NCI-H1092 (cell line): ENCODE measurements at places on chromosomes 5 and 9.
A peak's percentile ranks its signal among the peaks of the same experiment; 100 is the strongest.

GRCh38 chr9:76366275-76366674 lies 28.0 kb downstream of the RFK start:
- DNase-seq = peak; percentile 8

DNA sequence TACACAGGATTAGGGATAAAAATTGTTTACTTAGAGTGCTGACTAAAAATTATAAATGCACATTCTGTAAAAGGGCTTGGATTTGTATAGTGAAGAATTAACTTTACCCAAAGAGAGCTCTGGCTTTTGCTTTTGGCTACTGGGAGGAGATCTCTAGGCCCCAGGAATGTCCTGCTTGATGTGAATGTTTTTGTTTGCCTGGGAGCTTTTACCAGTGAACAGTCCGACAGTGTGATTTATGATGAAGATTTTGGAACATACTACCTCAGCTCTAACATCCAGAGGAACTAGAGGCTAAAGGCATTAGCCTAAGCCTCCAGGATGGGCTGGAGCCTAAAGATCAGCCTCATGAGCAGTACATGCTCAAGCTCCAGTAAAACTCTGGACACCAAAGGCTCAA lies 103.7 kb upstream of the RFX3 start:
- no peak for DNase-seq

DNA sequence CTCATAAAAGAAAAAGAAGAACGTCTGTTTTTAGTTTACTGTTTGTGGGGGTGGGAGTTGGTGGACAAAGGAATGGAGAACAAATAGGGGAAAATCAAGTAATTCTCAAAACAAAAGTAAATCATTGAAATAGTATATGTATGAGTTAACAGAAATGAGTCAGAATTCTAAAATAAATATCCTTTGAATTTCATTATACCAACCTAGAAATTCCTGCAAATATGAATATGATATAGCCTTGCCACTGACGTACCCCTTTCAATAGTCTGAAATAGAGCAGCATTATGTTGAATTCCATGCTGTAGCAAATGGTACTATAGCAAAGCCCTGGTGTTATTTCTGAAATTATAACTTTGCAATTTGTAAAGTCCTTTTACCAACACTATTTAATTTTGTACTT lies 29.6 kb upstream of the DTWD2 start:
- no peak for DNase-seq

DNA sequence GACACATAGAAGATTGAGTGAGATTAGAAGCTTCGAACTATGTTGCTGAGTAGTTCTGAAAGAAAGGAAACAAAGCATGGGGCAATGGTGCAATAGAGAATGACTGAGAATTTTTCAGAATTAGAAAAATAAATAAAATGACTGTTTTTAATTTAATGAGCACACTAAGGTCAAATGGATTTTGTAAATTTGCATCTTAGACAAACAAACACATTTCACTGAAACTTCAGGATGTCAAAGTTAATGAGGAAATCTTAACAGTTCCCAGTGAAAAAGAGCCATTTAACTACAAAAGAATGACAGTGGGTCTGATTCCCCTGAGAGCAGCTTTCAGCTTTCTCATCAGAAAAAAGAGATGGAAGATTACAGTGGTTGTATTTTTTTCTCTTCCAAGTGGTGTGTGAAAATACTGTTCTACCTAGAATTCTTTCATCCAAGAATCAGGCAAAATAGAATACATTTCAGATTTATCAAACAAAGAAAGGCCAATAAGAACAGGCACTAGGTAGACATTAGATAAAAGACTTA lies 591.9 kb downstream of the SEMA5A start:
- DNase-seq = no peak

DNA sequence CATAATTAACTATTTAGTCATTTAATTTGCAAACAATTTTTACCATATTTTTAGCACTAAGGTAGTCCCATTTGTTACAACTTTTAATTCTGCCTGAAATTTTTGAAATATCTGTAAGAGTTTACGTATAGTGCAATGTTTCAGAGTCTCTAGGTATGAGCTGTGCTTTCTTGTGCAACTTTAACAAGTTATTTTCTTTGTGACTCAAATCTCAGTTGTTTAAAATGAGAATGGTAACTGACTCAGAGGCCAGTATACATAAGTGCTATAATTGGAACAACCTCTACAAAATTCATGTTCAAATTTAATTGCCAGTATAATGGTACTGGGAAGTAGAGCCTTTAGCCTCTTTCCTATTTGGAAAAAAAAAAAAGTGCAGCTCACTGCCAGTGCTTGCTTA lies 14.2 kb upstream of the ZNF883 start:
- DNase-seq = no peak

GRCh38 chr5:78518365-78519197 lies 130.0 kb downstream of the LHFPL2 start:
- no peak for DNase-seq

DNA sequence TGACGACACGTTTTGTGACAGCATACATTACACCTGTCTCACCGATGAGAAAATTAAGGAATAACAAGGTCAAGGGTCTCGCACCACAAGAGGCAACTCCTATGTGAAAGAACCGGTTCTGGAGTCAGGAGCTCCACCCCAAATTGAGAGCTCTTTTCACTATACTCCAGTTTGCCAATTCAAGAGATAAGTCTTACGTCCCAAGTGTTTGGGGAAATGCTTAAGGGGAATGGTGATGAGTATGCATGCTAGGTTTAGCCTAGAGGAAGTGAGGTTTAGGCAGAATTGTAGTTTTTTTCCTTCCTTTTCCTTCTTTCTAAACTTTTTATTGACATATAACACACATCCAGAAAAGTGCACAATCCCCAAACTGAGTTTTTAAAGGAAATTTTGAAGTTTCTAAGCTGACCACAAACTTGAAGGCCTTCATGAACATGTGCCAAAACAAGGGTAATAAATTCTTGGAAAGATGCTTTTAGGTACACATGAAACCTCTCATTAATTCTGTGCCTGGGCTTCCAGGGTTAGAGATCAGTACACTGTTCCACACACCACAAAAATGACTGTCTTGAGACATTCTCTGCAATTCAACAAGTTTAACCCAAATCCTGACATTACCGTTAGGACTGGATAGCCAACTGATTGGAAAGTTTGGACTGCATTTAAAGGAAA lies 127.6 kb upstream of the SLC1A3 start:
- DNase-seq = no peak

GRCh38 chr9:135033487-135033886 lies 54.0 kb upstream of the OLFM1 start:
- DNase-seq = no peak

DNA sequence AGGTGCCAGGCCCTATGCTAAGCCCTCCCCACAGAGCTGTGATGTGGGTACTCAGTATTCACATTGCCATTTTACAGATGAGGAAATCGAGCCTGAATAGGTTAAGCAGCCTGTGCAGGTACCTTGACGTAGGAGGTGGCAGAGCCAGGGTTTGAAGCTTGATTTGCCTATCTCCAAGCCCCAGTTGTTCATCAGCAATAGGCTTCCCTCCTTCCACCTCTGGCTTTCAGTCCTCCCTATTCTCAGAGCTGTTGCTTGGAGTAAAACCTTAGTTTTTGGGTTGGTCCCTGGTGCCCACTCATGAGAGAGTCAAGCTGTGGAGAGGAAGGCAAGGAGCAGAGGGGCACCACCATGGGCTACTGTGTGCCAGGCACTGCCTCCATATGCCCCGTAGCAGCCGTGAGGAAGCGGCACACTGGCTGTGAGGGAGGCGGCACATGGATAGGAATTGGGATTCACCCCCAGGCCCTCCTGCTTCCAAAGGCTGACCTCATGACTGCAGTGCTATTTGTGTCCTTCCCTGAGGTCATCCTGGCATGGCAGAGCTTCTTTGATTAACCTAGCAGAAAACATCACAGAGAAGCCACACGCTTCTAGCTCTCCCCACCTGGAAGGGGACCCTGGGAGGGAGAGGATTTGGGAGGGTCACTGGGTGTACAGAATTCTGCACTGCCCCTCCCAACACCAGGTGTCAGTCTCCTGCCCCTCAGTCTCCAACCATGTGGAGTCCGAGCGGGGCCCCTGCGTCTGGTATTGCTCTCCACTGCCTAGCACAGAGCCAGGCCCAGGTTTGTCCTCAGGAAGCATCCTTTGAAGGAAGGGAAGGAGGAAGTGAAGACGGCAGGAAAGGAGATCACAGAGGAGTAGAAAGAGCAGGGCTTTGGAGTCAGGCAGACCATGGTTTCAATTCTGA lies 109.8 kb downstream of the RGS3 start:
- DNase-seq = no peak

- no peak for DNase-seq
Observed at GRCh38 chr5:164934039-164934438, 1428.6 kb downstream of the MAT2B start.

DNA sequence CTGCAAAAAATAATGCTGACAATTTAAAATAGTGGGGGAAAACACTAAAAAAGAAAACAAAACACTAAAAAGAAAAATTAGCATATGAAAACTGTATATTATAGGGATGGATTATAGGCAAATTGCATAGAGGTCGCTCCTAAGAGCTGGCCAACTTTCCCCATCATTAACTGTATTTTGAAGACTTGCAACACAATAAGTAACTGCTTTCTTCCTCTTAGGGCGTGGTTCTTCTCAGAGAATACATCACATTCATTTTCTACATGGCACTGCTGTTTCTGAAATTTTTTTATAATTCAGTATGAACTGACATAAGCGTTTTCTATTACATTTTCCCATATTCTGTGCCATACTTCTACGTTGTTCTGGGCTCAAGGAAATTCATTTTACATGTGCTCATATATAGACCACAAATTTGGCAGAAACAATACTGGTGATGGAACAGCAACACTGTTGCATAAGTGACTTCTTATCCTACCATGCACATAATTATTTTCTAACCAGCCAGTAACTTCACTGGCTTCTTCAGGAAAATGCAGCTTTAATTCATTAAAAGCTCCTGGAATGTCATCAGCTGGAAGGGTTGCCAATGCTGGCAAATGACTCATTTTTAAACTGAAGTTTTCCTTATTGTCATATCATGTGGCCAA lies 171.2 kb upstream of the DMAC1 start:
- no peak for DNase-seq

DNA sequence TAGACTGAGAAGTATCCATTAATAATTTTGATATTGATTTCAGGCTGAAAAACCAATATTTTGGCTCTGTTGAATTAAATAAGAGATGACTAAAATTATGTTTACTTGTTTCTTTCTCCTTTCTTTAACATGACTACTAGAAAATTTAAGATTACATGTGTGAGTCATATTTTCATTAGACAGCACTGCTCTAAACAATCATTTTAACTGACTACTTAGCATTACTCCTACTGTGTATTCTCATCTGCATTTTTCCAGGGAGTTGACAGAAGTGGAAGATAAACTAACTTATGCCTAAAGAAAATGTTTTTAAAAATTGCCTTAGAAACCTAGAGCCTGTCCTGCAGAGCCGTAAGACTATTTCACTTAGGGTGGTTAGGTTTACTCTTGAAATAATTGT lies 29.1 kb downstream of the TNC start:
- no peak for DNase-seq

- DNase-seq = no peak
Observed at GRCh38 chr9:29241320-29241719, 1668.0 kb upstream of the C9orf72 start.

GRCh38 chr5:173010021-173010420 lies 26.4 kb downstream of the ATP6V0E1 start:
- DNase-seq = no peak

DNA sequence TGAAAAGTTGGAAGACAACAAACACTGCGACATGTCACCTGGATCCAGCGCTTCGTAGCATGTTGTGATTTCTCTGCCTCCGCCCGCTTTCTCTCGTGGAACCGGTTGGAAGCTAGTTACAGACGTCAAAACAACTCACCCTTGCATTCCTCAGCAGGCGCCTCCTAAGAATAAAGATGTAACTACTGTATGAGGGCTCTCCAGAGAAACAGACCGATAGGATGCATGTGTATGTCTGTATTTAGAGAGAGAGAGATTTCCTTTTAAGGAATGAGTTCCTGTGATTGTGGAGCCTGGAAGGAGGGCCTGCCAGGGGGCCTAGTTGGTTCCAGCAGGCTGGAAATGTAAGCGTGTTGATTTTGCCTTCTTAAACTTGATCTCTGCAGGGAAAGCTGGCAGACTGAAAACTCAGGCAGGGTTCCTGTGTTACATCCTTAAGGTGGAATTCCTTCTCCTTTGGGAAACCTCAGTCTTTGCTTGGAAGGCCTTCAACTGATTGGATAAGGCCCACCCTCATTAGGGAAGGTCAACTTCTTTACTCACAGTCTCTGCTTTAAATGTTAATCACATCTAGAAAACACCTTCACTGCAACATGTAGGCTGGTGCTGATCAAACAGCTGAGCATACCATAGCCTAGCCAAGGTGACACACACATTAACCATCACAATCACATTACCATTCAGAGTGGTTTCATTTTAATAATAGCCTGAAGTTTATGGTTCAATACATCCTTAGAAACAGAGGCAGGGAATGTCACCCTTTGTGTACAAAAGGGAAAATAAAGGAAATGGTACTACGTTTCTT lies 163.8 kb downstream of the SYK start:
- DNase-seq = no peak

DNA sequence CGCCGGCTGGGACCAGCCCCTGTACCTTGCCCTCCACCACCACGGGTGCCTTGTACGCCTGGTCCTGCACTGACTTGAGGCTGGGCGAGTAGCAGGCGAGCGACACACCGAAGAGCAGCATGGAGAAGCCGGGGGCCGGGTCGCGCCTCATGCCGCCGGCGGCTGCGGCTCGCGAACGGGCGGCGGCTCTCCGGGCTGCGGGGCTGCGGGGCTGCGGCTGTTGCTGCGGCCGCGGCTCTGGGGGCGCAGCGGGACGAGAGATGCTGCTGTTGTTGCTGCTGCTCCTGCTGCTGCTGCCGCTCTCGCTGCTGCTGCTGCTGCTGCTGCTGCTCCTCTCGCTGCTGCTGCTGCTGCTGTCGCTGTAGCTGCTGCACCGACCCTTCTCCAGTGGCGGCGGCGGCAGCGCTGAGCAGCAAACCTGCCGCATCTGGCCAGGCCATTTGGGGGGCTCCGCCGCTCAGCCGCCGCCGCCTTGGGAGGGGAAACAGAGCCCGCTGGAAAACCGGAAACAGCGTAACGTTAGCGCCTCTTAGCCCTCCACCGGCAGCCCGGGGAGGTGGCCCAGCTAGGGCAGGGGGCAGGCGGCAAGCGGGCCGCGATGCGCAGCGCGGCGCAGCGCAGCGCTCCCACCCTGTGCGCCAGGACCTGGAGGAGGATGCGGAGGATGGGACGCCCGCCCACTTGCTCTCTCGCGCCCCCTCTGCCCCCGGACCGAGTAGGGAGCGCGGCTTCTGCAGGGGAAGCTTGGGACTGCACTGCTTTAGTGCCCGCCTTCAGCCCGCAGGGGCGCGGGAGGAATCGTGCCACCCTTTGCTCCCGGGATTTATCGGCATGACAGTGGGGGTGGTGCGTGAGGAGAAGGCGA lies at the start of gene NRG2:
TSS of gene NRG2 (minus strand) at position 657 of the 865 bp plus-strand sequence.
- DNase-seq = no peak

DNA sequence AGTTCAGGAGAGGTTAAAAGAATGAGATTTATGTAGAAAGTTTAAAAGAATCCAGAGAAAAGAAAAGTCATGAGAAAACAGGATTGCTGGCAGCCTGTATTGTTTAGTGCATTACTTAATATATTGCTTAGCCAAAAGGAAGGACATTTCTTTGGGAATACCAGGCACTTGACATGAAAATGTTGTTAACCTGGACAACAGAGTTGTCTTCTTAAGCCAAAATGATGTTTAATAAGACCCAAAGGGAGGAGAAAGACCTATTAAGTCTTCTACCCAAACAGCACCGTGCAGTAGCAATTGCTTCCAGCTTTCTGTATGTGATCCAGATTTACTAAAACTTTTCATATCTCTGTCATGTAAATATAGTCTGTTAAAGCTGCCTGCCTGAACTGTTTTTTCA lies 74.0 kb upstream of the PRLR start:
- no peak for DNase-seq

- no peak for DNase-seq
Observed at GRCh38 chr5:1164696-1165630, 36.4 kb upstream of the SLC6A19 start.
